ENCODE measurements at places on chromosomes 11 and 22. TPM values are rescaled to one million over a fixed set of nuclear protein-coding genes. Genes with fewer than 3 reads are reported as not detected.

Gene MN1
- 9.9 TPM for total RNA-seq

Gene ADORA2A
- 18.5 TPM for total RNA-seq

Gene OR52L1
- total RNA-seq, result not detected

Gene NPTXR
- 0.62 TPM for total RNA-seq

Gene GRIA4
- 8.7 TPM for total RNA-seq

Gene OR56A1
- total RNA-seq, result 0.03 TPM

Gene NCF4
- total RNA-seq, result not detected

Gene PKNOX2
- 41.8 TPM for total RNA-seq

Gene FXYD6
- 18.1 TPM for total RNA-seq

Gene CDC45
- 6.2 TPM for total RNA-seq

DNA sequence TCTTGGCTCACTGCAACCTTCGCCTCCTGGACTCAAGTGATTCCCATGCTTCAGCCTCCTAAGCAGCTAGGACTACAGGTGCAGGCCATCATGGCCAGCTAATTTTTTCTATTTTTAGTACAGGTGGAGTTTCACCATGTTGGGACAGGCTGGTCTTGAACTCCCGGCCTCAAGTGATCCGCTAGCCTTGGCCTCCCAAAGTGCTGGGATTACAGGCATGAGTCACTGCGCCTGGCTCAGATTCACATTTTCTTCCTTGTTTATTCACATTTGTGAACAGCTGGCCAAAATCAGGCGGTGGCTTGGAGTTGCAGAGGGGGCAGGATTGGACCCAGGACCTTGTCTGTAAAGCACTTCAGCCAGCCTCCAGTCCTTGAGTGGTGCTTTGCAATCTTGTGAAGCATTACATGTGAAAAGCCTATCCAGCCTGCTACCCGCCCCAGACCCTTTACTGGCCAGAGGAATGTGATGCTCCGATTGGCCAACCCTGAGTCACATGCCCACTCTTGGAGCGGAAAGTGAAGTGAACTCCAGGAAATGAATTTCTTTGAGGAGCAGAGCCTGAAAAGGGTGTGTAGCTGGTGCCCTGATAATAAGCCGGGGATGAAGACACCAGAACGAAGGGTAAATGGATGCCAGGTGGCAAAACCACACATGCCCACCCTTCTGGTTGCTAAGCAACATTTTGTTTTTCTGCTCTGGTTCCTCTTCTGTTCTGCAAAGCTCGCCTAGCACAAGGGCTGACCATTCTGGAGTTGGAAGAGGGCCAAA lies 62.6 kb upstream of the PTPRJ start:
- peaks cover 3% of the 10 kb centered on the region for H3K36me3 ChIP-seq
- no peak for DNase-seq
- H3K27me3 ChIP-seq, result peaks cover 13% of the 10 kb centered on the region
- H3K4me3 ChIP-seq, result no peak overlapping the region
- H3K4me1 ChIP-seq, result no peaks in the 10 kb centered on the region

GRCh38 chr11:19714022-19714386 lies 1.4 kb downstream of the NAV2 start:
- H3K4me1 ChIP-seq, result peaks cover 16% of the 10 kb centered on the region
- H3K4me3 ChIP-seq, result peak overlapping the region; percentile 71

DNA sequence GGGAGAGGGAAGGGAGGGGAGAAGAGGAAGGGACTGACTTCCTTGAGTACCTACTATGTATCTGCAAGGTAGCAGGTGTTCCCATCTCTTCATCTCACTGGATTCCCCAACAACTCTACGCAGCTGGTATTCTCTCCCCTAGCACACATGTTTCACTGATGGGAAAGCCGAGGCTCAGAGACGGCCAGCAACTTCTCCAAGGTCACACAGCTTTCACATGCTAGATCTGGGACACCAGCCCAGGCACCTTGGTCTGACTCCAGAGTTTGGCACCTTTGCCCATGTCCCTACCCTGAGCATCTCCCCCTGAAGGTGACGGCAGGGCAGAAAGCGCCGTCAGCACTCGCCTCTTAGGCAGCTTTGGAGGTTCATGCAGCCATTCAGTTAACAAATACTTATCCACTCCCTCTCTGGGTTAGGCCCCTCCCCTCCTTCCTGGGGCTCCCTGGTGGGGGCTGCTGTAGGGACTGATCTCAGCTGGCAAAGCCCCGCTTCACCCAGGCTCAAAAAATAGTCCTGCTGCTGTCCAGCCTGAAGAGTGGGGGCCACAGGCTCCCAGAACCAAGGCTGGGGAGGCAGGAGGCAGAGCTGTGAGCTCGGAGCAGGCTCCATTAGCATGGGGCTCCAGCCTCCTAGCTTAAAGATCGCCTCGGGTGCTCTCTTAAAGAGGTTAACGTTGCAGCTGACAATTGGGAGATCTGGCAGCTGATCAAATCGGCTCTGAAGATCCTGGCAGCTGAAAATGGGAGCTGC lies 79.4 kb downstream of the IGLL1 start:
- H3K27me3 ChIP-seq, result peaks cover 3% of the 10 kb centered on the region
- H3K36me3 ChIP-seq, result no peaks in the 10 kb centered on the region
- no peak for DNase-seq
- no peak overlapping the region for H3K4me3 ChIP-seq
- H3K27ac ChIP-seq, result no peak overlapping the region

GRCh38 chr11:98564881-98565280 lies 455.9 kb upstream of the CNTN5 start:
- no peak overlapping the region for H3K27ac ChIP-seq
- H3K27me3 ChIP-seq, result no peaks in the 10 kb centered on the region
- no peak overlapping the region for H3K4me3 ChIP-seq
- H3K4me1 ChIP-seq, result no peaks in the 10 kb centered on the region
- no peak for DNase-seq

DNA sequence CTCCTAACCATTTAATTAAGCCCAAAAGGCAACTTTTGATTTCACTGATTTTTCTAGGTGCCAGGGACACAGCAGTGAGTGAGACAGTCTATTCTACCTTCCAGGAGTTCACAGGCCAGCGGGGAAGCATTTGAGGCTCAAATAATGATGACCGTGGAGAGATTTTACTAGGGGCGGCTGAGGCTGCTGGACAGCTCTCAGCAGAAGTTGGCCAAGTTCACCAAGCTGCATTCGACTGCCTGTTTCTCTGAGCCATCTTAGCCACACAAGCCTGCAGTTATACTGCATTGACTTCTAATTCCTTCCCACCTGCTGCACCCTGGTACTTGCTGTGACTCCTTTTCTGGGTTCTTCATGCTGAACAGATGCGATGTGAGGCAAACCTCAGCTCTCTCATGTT lies 168.9 kb upstream of the TBCEL start:
- no peak for DNase-seq
- H3K27me3 ChIP-seq, result peaks cover 2% of the 10 kb centered on the region
- H3K27ac ChIP-seq, result no peak overlapping the region
- H3K36me3 ChIP-seq, result no peaks in the 10 kb centered on the region
- H3K4me3 ChIP-seq, result no peak overlapping the region

GRCh38 chr11:135008412-135008811 lies 596.4 kb upstream of the B3GAT1 start:
- H3K27me3 ChIP-seq, result no peaks in the 10 kb centered on the region
- DNase-seq, result no peak
- no peak overlapping the region for H3K4me3 ChIP-seq
- peaks cover 7% of the 10 kb centered on the region for H3K4me1 ChIP-seq

- H3K4me1 ChIP-seq, result peaks cover 3% of the 10 kb centered on the region
- DNase-seq, result no peak
- H3K36me3 ChIP-seq, result no peaks in the 10 kb centered on the region
- H3K27ac ChIP-seq, result no peak overlapping the region
- H3K4me3 ChIP-seq, result no peak overlapping the region
- H3K27me3 ChIP-seq, result no peaks in the 10 kb centered on the region
These were observed 986 bp downstream of the NLRP10 start for GRCh38 chr11:7964261-7964660.

DNA sequence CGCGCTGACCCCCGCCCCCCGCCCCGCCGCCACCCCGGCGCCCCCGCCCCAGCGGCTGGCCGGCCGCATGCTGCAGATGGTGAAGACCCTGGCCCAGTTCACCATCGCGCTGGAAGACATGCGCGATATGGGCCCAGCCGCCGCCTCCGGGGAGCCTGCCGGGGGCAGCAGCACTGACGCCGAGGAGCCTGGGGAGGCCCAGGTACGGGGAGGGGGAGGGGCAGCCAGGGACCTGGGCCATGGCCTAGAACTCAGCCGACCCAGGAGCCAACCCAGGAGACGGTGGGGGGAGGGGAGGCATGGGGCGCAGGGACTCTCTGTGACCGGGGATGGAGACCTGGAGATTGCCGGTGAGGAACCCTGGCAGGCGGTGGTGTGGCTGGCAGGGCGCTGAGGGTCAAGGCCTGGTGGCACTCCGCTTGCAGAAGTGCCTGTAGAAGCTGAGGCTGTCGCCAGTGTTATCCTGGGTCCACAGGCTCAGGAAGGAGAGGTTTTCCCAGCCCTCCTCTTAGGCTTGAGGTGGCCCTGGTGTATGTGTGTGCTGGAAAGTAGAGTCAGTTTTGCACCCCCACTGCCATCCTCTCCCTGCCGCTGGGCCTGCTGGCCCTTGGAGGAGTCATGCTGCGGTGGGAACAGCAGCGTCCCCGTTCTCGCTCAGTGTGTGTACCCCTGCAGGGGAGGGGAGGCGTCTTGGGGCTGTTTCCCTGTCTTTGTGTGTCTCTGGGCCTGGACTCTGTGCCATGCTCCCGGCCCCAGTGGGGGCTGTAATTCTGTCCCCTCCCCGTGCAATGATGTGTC lies 32.9 kb upstream of the RELT start:
- H3K4me3 ChIP-seq, result peak overlapping the region; percentile 51
- H3K4me1 ChIP-seq, result peaks cover 17% of the 10 kb centered on the region
- no peak overlapping the region for H3K27ac ChIP-seq

GRCh38 chr11:88012456-88012855 lies 162.8 kb downstream of the RAB38 start:
- no peak overlapping the region for H3K27ac ChIP-seq
- no peaks in the 10 kb centered on the region for H3K36me3 ChIP-seq
- H3K4me1 ChIP-seq, result peaks cover 7% of the 10 kb centered on the region
- H3K27me3 ChIP-seq, result no peaks in the 10 kb centered on the region
- H3K4me3 ChIP-seq, result no peak overlapping the region
- DNase-seq, result no peak

- DNase-seq, result peak; percentile 95
- H3K4me3 ChIP-seq, result no peak overlapping the region
- peaks cover 7% of the 10 kb centered on the region for H3K27me3 ChIP-seq
- H3K36me3 ChIP-seq, result peaks cover 3% of the 10 kb centered on the region
- no peak overlapping the region for H3K27ac ChIP-seq
These were observed 324.4 kb downstream of the NTM start for GRCh38 chr11:131694526-131695424.

GRCh38 chr22:49827271-49827852 lies 311 bp downstream of the BRD1 start:
- peaks cover 18% of the 10 kb centered on the region for H3K36me3 ChIP-seq
- H3K4me1 ChIP-seq, result peaks cover 29% of the 10 kb centered on the region
- peaks cover 5% of the 10 kb centered on the region for H3K27me3 ChIP-seq

GRCh38 chr11:14585438-14585837 lies 58.2 kb upstream of the PDE3B start:
- H3K4me3 ChIP-seq, result no peak overlapping the region

- no peak for DNase-seq
- H3K27ac ChIP-seq, result no peak overlapping the region
- no peaks in the 10 kb centered on the region for H3K27me3 ChIP-seq
- H3K4me1 ChIP-seq, result peaks cover 7% of the 10 kb centered on the region
These were observed 79.2 kb downstream of the OSBP2 start for GRCh38 chr22:30773919-30774318.

GRCh38 chr22:45612451-45612901 lies 59.2 kb upstream of the ATXN10 start:
- H3K4me3 ChIP-seq, result no peak overlapping the region
- H3K27ac ChIP-seq, result no peak overlapping the region
- H3K27me3 ChIP-seq, result peaks cover 2% of the 10 kb centered on the region
- no peak for DNase-seq
- peaks cover 6% of the 10 kb centered on the region for H3K4me1 ChIP-seq
- H3K36me3 ChIP-seq, result no peaks in the 10 kb centered on the region
